ENCODE measurements at places on chromosomes 1 and 21. TPM values are rescaled to one million over a fixed set of nuclear protein-coding genes. Genes with fewer than 3 reads are reported as not detected.

DCST2 gene
- total RNA-seq: 2.0 TPM

DNA sequence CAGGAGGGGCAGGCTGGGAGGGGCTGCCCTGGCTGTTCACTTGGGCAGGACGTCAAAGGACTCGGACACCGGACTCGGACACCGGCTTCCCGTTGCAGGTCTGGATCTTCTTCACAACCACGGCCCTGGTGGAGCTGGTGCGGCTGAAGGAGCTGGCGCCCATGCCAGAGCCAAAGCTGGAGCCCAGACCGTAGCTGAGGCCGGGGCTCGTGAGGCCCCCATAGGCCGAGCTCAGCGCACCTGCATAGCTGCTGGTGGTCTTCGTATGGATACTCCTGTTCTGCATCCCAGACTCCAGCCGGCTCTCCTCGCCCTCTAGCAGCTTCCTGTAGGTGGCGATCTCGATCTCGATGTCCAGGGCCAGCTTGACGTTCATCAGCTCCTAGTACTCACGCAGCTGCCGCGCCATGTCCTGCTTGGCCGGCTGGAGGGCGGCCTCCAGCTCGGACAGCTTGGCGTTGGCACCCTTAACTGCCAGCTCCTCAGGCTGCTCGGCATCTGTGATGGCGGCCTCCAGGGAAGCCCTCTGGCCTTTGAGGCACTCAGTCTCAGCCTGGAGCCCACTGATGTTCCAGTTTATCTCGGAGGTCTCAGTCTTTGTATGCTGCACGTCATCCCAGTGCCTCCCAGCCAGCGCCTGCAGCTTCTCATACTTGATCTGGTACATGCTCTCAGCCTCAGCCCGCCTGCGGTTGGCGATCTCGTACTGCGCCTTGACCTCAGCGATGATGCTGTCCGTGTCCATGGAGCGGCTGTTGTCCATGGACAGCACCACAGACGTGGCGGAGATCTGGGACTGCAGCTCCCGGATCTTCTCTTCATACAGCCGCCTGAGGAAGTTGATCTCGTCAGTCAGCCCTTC lies 15.1 kb upstream of the KLF17 start:
- peak; percentile 76 for DNase-seq
- H3K27me3 ChIP-seq: peaks cover 35% of the 10 kb centered on the region
- H3K4me3 ChIP-seq: no peak overlapping the region
- no peaks in the 10 kb centered on the region for H3K4me1 ChIP-seq
- no peaks in the 10 kb centered on the region for H3K36me3 ChIP-seq

DNA sequence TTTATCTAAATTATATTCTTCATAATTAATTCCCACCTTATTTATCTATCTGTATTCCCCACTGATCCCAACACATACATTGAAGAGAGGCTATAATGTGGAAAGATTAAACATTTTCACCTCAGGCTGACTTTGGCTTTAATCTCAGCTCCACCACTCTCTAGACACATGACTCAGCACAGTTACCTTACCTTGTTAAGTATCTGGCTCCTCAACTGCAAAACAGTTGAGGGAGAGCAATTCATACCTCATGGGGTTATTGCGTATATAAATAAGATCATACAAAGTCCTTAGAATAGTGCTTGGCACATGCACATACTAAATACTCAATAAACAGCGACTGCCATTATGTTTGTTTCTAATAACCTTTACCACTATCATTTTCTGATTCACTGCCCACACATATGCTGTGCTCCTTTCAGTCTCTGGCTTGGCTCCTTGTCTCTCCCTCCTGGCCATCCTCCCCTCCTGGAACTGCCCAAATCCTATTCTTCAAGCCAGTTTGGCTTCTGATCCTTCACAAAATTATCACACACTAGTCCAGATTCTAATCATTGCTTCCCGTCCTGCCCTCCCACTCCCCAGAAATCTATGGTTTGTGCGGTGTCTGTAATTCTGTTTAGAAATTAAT lies 50.1 kb downstream of the BCL9 start:
- no peaks in the 10 kb centered on the region for H3K27me3 ChIP-seq
- no peaks in the 10 kb centered on the region for H3K36me3 ChIP-seq
- peaks cover 15% of the 10 kb centered on the region for H3K4me1 ChIP-seq

DNA sequence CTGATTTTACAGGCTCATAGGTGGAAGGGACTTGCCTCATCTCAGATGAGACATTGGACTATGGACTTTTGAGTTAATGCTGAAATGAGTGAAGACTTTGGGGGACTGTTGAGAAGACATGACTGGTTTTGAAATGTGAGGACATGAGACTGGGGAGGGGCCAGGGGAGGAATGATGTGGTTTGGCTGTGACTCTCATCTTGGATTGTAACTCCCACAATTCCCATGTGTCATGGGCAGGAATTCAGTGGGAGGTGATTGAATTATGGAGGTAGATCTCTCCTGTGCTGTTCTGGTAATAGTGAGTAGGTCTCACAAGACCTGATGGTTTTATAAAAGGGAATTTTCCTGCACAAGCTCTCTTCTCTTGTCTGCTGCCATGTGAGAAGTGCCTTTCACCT lies 20.8 kb downstream of the SCYL3 start:
- DNase-seq: no peak
- no peaks in the 10 kb centered on the region for H3K27me3 ChIP-seq

- no peaks in the 10 kb centered on the region for H3K27me3 ChIP-seq
- peaks cover 20% of the 10 kb centered on the region for H3K4me1 ChIP-seq
- DNase-seq: peak; percentile 74
- no peaks in the 10 kb centered on the region for H3K36me3 ChIP-seq
Observed at GRCh38 chr21:39451332-39452206, at the start of gene SH3BGR. TSS of gene SH3BGR (plus strand) at chr21:39451970. CDS start at chr21:39452097, 127 bp downstream.

All from neural progenitor cell (in vitro differentiated cells).